Stimulated activated CD4-positive, alpha-beta T cell treated with anti-CD3 and anti-CD28 coated beads, Interleukin-2, amount 100 ng/mL, for 4 hours (primary cell): ENCODE measurements at places on chromosomes 6 and 20.

- DNase-seq = no peak
Measured at GRCh38 chr6:53544217-53544469, 758 bp downstream of the GCLC start.

- no peak for DNase-seq
Measured at GRCh38 chr6:113585246-113585645, 271.9 kb upstream of the MARCKS start.

GRCh38 chr6:108661430-108661829, 100.7 kb downstream of the FOXO3 start:
- DNase-seq = no peak

DNA sequence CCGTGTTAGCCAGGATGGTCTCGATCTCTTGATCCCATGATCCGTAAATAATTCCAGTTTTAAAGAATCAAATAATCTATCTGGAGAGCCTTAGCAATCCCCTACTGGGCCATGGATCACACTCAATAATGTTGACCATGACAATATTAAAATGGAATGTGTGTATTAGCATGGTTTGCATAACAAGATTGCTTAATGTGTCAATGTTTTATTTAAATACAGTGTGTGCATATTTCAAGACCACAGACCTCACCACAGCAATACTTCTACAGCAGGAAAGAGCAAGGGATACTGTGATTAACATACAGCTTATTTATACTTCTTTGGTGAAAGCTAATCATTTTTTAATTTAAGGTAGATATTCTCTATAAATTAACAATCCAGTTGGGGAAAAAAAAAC, 470.4 kb downstream of the TFAP2B start:
- no peak for DNase-seq

DNA sequence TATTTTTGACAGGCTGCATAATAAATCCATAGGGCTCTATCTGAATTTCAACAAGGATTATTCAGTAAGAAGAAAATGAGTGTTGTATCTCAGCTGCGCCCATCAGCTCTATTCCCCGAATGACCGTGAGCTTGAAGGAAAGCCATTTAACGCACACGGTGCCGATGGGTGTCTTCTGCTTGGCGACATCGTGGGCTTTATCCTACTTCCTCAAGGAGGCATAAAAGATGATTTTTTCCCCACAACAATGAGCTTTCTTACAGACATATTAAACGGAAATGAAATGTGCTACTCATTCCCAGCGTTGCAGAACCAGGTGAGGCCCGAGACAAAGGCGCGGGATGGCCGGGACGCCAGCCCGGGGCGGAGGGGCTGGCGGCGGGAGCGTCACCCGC, 710 bp downstream of the DYNLT1 start:
- DNase-seq = no peak

- DNase-seq = no peak
Measured at GRCh38 chr6:87653074-87653962, 48.7 kb downstream of the AKIRIN2 start.

DNA sequence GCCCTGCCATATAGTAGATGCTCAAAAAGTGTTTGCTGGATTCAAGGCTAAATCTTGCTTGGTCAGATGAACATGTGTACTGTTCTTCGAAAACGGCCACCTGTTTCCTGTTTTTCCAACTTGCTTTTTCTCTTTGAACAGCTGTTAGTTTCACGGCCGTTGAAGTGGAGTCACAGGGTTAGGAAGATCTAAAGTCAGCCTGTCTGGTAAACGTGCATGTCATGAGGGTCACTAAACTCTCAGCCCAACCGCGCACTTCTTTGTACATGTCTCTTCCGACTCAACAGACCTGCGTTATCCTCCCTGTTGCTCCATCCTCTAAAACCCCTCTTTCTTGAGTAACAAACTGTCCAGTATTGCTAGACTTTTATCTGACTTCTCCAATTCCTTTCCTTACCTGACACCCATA, 93.2 kb upstream of the MAN1A1 start:
- no peak for DNase-seq

DNA sequence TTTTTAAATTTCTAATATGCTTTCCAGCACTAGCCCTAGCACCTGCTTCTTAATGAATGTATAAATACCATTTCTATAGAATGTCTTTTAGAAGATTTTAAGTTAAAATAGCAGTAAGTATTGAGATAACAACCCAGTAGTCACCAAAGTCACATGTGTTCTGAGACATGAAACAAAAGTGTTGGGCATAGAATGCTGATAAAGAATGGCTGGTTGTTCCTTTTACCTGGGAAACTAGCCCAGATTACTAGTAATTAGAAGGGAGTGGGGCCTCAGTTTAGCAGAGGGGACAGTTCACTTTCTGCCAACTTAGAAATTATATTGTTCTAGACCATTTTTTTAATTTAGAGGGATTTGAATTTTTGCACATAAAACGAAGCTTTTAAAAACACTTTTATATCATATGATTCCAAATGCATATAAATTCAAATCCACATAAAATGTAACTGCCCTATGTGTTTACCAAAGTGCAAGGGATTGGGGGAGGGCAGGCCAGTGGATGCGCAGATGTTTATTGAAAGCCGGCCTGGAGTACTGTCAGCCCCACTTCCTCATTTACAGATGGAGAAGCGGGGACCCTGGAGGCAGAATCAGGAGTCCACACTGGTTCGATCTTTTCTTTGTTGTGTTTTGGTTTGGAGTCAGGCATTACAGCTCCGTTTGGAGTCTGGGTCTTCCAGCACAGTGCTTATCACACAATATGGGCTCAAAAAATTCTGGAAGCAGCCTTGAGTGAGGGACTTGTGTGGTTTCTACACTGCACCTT, 139.8 kb downstream of the ZDHHC14 start:
- DNase-seq = no peak

DNA sequence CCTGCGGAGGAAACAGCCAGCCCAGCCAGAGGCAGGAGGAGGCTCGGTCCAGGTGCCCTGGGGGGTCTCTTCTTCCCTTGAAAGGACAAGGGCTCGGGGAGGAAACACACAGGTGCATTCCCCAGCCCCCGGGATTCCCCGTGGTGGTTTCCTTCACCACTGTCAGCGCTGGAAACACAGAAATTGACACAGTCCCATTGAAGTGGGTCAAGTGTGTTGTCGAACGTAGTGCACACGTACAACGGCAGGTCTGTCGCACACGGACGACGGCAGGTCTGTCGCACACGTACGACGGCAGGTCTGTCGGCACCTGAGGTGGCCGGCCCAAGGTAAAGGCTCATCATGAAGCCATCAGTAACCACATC, 80.9 kb downstream of the DLL1 start:
- DNase-seq = no peak

GRCh38 chr6:145277358-145278086, 457.8 kb downstream of the EPM2A start:
- DNase-seq = no peak

DNA sequence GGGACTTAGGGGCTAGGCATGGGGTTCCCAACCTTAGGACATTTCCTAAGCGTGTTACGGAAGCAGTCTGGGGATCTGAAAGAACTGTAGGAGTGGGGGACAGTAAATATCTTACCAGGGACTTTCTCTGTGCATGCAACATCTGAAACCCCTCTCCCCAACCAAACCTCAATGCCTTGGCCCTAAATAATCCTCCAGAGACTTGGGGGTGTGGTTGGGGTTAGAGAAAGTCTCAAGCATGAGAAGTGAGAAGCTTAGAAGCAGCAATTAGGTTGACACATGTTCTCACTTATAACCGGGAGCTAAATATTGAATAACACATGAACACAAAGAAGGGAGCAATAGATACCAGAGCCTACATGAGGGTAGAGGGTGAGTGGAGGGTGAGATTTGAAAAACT, 74.7 kb downstream of the HTR1E start:
- DNase-seq = no peak
